ENCODE measurements at places on chromosomes 7 and 10. TPM values are rescaled to one million over a fixed set of nuclear protein-coding genes. Genes with fewer than 3 reads are reported as not detected.

GRCh38 chr7:84248267-84248666 is 53.7 kb upstream of the SEMA3A start:
- DNase-seq, result no peak

The FXYD4 gene
- total RNA-seq, result not detected

The TUBB8 gene
- total RNA-seq, result not detected

The HSPA12A gene
- total RNA-seq, result 3.3 TPM

DNA sequence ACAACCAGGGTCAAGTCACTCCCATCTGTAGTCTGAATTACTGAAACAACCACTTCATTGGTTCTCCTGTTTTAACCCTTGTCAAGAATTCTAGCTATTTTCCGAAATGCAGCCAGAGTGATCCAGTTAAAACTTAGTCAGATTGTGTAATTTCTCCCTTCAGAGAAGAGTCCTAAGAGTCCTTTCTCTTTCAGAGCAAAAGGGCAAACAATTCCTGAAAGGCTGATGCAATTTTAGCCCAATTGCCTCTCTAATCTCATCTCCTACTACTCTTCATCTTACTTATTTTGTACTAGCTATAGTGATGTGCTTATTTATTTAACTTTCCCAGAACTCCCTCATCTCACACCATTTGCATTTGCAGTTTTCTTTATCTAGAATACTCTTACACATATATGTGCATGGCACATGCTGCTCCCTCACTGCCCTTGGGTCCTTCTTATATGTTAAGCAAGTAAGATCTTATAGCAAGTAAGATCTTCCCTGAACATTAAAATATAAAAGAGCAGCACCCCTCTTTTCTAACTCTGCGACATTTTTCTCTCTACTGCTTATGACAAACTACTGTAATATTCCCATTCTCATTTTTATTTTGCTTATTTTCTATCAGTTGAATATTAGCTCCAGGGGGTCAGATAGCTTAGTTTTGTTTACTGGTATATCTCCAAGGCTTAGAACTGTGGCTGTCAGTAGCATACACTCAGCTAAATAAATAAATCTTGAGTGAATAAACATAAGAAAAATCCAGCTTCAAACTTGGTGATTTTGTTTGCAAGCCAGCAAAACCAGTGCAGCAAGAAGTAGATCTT is 44.6 kb downstream of the HGF start:
- DNase-seq, result no peak

GRCh38 chr10:123890226-123890625 is 1.4 kb downstream of the CPXM2 start:
- no peak for DNase-seq

DNA sequence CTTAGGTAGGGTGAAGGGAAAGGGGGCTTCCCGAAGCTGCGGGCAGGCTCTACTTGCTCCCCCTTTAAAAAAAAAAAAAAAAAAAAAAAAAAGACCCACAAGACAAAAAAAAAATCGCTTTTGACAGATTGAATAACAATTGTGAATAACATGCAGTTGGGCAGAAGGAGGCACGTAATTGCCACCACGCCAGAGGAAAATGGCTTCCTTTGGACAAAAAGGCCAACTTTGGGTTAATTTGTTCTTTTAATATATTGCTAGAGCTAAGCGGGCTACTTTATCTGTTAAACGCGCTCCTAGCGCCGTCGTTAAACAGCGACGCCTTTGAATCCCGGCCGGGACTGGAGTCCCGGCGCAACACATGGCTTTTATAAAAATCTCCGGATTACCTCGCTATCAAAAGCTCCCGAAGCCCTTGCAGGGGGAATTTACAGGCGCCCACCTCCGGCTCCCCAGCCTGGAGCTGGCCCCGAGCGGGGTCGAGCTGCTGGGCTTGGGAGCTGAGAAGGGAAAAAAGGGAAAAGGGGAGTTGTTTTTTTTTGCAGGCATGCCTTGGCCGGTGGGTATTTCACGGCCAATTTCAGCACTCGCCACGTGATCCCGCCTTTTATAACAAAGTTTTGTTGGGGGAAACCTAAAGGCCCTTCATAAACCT is 1.2 kb downstream of the HOXA11 start:
- DNase-seq, result no peak

DNA sequence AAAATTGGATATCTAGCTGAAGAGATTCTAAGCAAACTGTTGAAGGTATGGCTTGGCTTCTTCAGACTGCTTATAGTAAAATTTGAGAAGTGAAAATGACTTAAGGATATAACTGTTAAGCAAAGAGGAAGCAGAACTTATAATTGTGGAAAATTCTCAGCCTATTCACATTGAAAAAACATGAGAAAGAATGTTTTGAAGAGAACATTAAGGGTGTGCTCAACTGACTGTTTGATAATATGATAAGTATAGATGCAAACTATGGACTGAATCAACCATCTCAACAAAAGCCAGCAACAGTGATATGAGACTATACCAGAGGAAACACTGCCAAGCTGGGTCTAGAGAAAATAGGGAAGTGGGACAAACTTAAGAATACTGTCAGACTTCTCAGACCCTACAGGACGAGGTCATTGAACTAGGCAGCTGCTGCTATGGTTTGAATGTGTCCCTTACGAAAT is 133.1 kb upstream of the PPP1R3A start:
- DNase-seq, result peak; percentile 60

The TDRD1 gene
- total RNA-seq, result not detected

DNA sequence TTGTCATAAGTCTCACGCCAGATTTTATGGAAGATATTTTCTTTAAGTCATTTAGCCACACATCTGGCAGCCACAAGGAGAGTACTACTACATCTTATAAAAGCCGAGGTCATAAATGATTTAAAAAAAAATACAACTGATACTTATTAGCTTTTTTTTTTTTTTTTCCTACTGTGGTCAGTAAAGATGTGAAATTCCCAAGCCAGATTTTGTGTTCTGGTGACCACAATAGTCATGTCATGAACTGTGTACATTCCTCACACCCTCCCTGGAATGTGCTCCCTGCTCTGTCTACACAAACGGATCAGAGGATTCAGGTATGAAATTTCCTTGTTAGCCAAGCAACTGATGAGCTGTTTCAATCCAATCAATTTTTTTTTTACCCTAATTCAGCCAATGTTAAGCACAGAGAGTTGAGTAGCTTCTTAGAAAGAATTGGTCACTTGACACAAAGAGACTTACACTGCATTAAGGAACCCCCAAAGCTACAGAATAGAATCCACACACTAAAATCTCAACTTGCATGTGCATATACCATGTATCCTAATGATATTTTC is 54.7 kb downstream of the CHRM2 start:
- no peak for DNase-seq

The HOXA5 gene
- total RNA-seq, result 7.9 TPM

DNA sequence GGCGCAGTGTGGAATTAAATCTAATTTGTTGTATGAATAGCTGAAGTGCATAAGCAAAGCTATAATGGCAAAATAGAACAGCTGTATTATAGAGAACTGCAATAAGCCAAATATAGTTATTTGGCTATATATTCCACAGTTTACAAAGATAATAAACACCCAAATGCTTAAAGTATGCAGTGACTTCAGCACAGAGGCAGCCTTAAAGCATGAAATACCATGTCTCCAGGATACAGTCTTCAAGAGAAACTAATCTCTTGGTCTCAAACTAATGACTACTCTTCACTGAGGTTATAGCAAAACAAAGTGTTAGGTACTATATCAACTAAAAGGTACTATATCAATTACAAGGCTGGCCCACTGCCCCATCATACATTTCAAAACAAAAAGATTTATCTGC is 48.0 kb downstream of the NT5C2 start:
- DNase-seq, result no peak

The ANK3 gene
- 0.94 TPM for total RNA-seq

Data from OCI-LY7 (cell line).